ENCODE measurements at places on chromosomes 1 and 21.

DNA sequence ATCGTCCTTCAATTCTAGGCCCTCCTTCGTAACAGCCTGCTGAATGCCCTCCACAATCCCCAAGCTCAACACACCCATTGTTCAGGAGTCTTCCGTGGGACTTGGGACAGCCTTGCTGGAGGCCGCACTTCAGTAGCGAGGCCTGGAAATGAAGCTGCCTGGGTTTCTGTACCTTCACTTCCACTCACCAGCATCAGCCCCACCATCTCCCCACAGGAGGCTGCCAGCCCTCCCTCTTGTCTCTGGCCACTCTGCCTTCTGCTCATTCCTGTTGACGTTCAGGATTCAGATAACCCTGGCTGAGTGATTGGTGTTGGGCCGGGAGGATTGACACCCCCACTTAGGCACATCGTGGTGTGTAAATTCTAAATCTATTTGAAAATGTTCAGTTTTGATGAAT lies 23.4 kb upstream of the CSF1 start:
- no peak for DNase-seq

DNA sequence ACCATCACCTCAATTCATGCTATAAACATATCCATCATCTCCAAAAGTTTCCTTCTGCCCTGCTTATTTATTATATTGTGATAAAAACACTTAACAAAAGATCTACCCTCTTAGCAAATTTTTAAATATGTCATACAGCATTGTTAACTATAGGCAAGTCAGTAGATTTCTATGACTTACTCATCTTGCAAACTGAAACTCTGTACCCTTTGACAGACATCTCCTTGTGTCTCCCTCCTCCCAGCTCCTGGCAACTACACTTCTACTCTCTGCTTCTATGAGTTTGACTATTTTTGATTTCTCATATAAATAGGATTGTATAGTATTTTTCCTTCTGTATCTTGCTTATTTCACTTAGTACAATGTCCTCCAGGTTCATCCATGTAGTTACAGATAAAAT lies 174.8 kb downstream of the TNFSF18 start:
- DNase-seq: no peak

GRCh38 chr1:212433577-212434462 lies 1.1 kb downstream of the NENF start:
- no peak for DNase-seq

GRCh38 chr1:221478050-221478949 lies 263.6 kb downstream of the DUSP10 start:
- peak; percentile 57 for DNase-seq

GRCh38 chr1:154326546-154327465 lies 1.5 kb downstream of the ATP8B2 start:
- no peak for DNase-seq

GRCh38 chr1:168333562-168334276 lies 53.0 kb downstream of the TBX19 start:
- DNase-seq: no peak

- no peak for DNase-seq
Observed at GRCh38 chr1:2646837-2647236, 14.0 kb upstream of the MMEL1 start.

GRCh38 chr1:175704621-175705020 lies 38.8 kb downstream of the TNR start:
- DNase-seq: no peak

GRCh38 chr1:198771563-198772153 lies 132.8 kb downstream of the PTPRC start:
- peak; percentile 35 for DNase-seq

DNA sequence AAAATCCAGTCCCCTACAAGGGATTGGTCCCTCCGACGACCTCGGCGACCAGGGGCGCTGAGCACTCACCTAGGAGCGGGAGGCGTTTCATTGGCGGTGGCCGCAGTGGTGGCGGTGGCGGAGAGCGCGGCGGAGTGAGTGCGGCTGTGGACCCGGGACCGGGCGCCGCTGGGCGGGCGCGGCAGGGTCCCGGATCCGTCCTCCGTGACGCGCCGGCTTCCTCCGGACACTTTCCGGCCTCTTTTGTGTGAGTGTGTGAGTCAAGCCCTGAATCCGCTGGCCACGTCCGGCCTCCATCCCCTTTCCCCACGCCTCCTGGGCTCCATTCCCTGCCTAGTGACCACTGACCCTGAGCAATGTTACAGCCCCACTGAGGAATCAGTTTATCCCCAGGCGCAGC lies at the start of gene ADGRL4:
ADGRL4 (minus strand) TSS at position 167 of the 400 bp plus-strand sequence; CDS start at position 91, 76 bp downstream.
- no peak for DNase-seq

- DNase-seq: peak; percentile 61
Observed at GRCh38 chr1:156356875-156357534, 12.0 kb upstream of the RHBG start.

DNA sequence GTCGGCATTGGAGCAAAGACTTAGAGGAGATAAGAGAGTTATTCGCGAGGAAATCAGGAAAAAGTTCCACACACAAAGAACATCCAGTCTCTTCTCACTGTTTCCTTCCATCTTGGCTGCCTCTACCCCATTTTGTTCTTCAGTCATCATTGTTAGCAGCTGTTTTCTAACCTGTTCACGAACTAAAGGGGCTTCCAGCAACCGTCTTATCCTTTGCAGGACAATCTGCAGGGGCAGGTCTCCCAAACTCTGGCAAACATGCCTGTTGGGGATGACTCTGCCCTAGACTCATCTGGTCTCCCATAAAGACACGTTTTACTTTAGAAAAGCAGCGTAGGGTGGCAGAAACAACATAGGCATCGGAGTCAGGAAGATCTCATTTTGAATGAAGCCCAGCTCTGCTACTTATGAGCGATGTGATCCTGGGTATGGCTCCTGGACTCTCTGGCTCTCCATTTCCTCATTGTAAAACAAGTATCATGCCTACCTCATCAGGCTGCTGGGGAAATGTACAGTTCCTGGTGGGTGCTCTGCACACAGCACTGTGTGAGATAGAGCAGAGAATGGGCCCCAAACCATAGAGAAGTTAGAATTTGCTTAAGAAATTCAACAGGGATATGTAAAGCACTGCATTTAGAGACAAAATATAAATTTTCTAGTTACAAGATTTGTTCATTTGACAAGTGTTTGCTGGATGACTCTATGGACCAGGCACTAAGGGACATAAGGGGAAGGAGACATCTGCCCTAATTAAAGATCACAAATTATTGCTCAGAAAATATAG lies 59.7 kb downstream of the MEF2D start:
- no peak for DNase-seq

GRCh38 chr21:30338717-30339116 lies 1.2 kb upstream of the KRTAP27-1 start:
- no peak for DNase-seq

GRCh38 chr1:234408757-234409156 lies 35.5 kb downstream of the COA6 start:
- no peak for DNase-seq

DNA sequence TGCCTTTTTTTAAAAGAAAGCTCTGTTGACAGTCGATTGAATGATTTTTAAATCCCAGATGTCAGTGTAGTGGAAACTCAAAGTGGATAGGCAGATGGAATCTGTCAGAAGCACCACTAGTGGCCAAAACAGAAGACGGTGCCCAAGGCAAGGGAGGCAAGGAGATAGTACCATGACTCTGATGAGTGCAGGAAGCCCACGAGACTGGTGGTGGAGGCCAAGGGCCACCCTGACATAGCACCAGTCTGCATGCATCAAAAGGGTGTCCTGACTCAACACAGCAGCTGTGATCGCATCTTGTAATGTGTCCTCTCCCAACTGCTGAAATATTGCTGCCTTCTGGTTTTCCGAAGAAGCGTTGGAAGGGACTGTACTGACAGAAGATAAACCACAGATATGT lies 124.1 kb upstream of the PAPPA2 start:
- DNase-seq: no peak

DNA sequence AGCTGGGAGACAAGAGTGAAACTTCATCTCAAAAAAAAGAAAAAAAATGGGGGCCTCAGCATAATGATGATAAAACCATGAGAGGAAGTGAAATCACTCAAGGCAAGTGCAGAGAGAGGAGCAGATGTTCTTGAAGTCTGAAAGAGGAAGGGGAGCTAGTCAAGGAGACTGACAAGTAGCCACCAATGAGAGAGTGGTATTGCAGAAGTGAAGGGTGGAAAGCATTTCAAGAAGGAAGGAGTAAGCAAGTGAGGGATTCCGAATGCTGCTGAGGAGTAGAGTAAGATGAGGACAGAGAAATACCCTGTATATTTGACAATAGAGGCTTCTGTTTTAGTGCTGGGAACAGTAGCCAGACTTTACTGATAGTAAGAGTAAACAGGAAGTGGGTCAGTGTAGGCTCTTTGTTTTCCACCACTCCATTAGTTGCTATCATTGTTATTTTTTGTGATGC lies 2.9 kb downstream of the TATDN3 start:
- no peak for DNase-seq

DNA sequence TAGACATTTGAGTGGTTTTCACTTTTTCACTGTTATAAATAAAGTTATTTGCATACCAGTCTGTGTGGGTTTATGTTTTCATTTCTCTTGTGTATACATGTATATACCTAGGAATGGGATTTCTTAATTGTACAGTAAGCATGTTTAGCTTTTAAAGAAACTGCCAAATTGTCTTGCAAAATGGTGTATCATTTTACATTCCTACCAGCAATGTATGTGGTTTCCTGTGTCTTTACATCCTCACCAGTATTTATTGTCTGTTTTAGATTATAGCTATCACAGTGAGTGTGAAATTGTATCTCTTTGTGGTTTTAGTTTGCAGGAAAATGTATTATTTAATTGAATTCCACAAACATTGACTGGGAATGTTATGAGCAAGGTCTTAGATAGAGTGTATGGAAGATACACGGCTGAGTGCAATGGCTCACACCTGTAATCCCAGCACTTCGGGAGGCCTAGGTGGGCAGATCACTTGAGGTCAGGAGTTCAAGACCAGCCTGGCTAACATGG lies 57.3 kb downstream of the MACF1 start:
- DNase-seq: no peak

GRCh38 chr21:26587736-26588201 lies 14.7 kb upstream of the CYYR1 start:
- no peak for DNase-seq

DNA sequence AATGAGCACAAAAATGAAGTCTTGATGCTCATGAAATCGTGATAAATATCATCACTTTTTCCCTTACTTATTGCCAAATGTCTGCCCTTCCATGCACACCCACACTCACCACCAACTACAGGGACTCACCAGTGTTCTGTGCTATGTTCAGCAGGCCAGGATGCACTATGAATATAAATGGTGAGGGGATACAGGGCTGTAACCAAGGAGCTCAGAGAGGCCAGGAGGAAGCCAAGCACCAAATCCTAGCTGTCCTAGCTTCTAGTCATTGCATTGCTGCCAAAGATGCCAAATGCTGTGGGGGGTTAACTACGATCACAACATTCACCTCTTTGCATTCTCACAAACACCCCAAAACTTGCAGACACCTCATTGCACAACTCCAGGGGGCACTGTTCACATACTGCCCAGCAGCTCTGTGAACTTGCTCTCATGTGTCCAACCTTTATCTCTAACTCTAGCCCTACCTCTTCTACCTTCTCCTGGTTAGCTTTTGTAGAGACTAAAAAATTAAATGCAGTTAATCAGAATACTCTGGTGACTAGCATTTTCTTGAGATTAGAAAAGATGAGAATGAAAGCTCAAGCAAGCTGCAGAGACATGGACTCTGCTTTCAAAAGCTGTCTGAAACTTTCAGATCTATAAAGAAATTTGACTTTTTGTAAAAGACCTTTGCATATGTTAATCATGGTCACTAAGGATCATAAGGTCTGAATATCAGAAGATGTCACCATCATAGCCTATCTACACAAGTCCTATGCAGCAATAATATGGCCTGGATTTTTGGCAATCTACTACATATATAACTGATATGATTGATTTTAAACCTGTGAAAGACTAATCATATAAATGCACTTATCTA lies 13.9 kb upstream of the KIF14 start:
- DNase-seq: no peak

GRCh38 chr1:226915672-226915995 lies 24.5 kb upstream of the COQ8A start:
- no peak for DNase-seq

DNA sequence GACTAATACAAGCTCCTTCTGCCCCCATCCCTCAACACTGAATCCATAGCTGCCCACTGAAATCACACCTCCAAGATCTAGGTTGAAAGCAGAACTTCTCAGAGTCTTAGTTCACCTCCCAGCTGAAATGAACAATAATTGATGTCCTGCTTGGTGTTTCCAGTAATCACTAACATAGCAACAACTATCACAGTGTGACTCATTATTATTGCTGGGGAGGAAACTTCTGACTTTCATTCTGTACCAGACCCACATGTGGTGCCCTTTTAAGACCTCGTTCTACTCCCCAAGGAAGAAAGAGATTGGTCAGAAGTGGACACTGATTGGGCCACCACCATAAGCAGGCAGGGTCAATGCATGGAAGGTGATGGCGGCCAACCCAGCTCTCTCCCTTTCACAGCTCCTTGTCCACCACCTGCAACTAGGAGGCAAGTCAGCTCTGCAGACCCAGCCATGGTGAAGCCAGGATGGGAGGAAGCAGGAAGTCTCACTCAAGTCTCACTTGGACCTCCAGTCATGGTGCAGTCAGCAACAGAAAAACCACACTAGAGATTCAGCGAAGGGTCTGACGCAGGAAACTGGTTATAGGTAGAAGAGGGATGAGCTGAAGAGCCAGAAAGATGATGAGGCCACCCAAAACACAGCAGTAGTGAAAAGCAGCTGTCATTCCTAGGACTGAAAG lies 720.2 kb downstream of the PTPRU start:
- DNase-seq: no peak

GRCh38 chr1:201348211-201348566 lies 29.3 kb downstream of the TNNT2 start:
- peak; percentile 77 for DNase-seq

DNA sequence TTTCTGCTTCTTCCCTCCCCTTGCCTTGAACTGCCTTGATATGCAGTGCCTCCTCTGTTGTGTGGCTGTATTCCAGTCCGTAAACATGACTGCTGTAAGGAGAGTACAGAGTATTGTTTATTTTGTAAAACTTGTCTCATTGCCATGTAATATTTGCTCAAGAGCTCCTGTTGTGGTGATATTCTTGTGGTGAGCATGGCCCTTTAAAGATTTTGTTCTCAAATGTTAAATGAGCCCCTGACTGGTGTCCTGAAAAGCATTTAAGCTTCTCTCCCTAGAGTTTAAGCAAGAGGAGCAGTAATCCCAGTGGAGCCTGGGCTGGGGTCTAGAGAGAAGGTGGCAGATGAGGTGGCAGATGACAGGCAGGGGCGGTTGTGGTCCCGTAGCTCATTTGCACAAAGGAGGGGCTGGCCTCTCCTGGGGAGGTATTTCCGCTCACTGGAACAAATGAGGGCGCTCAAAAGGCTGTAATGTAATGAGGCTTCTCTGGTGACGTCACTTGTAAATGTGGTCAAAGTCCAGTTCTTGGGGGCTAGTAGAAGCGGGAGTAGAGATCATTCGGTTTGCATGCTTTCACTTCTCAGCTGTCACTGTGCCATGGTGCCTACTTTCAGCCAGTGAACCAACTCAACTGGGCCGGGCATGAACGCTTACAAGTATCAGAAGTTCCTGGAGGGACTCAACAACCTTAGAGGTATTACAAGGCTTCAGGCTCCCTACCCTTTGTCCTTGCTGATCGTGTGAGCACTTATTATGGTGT lies 46.0 kb upstream of the MACF1 start:
- DNase-seq: peak; percentile 92

Measured in SJCRH30 (cell line).